RCC 7860 (cell line): ENCODE measurements at places on chromosomes 5 and 9.

GRCh38 chr5:178338126-178338749 is 105.6 kb upstream of the PHYKPL start:
- no peak for DNase-seq

DNA sequence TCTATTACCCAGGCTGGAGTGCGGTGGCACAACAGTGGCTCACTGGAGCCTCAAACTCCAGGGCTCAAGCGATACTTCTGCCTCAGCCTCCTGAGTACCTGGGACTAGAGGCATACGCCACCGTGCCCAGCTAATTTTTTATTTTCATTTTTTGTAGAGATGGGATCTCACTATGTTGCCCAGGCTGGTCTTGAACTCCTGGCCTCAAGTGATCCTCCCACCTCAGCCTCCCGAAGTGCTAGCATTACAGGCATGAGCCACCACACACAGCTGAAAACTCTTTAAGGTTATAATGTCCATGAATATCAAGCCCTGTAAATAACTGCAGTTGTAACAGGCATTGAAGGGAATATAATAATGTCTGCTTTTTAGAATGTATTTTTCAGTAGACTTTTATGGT is 271.2 kb downstream of the AOPEP start:
- DNase-seq, result no peak

- no peak for DNase-seq
Observed at GRCh38 chr9:26812217-26812616, 80.4 kb downstream of the CAAP1 start.

- DNase-seq, result no peak
Observed at GRCh38 chr9:87436716-87437115, 61.0 kb upstream of the DAPK1 start.

GRCh38 chr5:118060833-118061232 is 927.5 kb downstream of the DTWD2 start:
- DNase-seq, result no peak

DNA sequence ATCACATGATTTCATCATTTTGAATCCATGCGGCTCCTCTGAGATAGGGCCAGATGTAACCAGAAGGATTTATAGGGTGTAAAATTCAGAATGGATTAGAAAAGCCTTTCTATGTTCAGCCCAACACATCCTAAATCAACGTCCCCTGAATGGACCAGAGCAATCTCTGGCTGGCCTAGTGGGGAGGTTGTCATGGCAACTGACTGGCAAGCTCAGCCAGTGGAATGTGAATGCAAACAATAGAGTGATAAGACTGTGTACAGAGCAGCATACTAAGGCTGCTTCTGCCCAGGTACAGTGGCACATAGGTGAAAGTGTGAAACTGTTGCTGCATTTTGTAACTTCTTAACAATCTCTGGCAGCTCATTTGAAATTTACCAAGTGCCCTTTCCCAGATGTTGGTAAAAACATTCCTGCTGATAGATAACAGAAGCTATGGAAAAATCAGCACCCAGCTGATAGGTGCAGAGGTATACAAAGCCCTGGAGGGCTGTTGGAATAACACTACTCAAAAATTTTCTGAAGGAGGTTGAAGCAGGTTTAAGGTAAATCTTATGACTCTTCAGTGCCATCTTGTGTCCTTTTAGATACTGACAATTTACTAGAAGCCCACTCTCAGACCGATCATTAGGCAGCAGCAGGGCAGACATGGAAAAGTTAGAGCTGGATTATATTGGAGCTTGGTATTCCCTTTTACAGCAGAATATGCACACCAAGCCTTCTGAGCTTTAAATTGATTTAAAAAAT is 267.2 kb downstream of the RAB3C start:
- peak; percentile 4 for DNase-seq

- no peak for DNase-seq
Observed at GRCh38 chr9:5430912-5431311, 6.8 kb downstream of the PLGRKT start.

- DNase-seq, result no peak
Observed at GRCh38 chr5:94969174-94969573, 315.7 kb downstream of the MCTP1 start.

DNA sequence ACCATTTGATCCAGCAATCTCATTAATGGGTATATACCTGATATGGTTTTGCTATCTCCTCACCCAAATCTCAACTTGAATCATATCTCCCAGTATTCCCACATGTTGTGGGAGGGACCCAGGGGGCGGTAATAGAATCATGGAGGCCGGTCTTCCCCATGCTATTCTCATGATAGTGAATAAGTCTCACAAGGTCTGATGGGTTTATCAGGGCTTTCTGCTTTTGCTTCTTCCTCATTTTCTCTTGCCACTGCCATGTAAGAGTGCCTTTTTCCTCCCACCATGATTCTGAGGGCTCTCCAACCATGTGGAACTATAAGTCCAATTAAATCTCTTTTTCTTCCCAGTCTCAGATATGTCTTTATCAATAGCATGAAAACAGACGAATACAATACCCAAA is 74.5 kb upstream of the APC start:
- no peak for DNase-seq

GRCh38 chr5:140038373-140038957 is 4.6 kb downstream of the NRG2 start:
- no peak for DNase-seq

DNA sequence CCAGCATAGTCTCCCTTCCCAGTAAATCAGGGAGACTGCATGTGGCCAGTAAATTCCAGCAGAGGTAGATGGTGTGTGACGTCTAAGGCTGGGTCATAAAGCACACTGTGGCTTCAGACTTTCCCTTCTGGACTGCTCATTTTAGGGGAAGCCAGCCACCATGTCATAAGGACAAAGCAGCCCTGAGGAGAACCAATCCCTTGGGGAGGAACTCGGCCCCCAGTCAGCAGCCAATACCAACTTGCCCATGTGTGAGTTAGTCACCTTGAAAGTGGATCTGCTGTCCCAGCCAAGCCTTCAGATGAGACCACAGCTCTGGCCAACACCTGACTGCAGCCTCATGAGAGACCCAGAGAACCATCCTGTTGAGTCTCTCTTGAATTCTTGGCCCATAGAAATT is 14.7 kb upstream of the NINJ1 start:
- DNase-seq, result no peak
